ENCODE measurements at places on chromosomes 12 and 14. TPM values are rescaled to one million over a fixed set of nuclear protein-coding genes. Genes with fewer than 3 reads are reported as not detected.

The SOAT2 gene
- total RNA-seq, result not detected

The TAS2R10 gene
- not detected for total RNA-seq

The OR6C75 gene
- total RNA-seq, result not detected

The PRMT5 gene
- 47.2 TPM for total RNA-seq

The KRT71 gene
- total RNA-seq, result not detected

The KRT80 gene
- total RNA-seq, result 0.06 TPM

The BDKRB2 gene
- 0.82 TPM for total RNA-seq

The PSMA6 gene
- 175 TPM for total RNA-seq

The SLC6A13 gene
- total RNA-seq, result 2.8 TPM

The AQP6 gene
- 0.25 TPM for total RNA-seq

The CCDC59 gene
- total RNA-seq, result 34.1 TPM

The KRT78 gene
- not detected for total RNA-seq

The CABP1 gene
- 2.5 TPM for total RNA-seq

The MDGA2 gene
- not detected for total RNA-seq

The ITGA5 gene
- 57.0 TPM for total RNA-seq

The NRXN3 gene
- total RNA-seq, result 4.7 TPM

The PRKD1 gene
- 6.3 TPM for total RNA-seq

The CLEC9A gene
- not detected for total RNA-seq

The GPRC5D gene
- total RNA-seq, result not detected

The ACOT4 gene
- total RNA-seq, result 0.31 TPM

The RASSF8 gene
- 62.1 TPM for total RNA-seq

The KCTD10 gene
- 32.5 TPM for total RNA-seq

The VWF gene
- total RNA-seq, result 242 TPM

The SHMT2 gene
- total RNA-seq, result 31.7 TPM

The PZP gene
- total RNA-seq, result 0.74 TPM

The C12orf50 gene
- total RNA-seq, result 0.17 TPM

The LRRC10 gene
- total RNA-seq, result 22.2 TPM

The NUBPL gene
- total RNA-seq, result 20.9 TPM

The LTBP2 gene
- total RNA-seq, result 25.0 TPM

The ALDH1L2 gene
- total RNA-seq, result 5.6 TPM

The RNASE3 gene
- total RNA-seq, result not detected

The TNFAIP2 gene
- total RNA-seq, result 50.3 TPM

The OR11H12 gene
- not detected for total RNA-seq

The MIP gene
- not detected for total RNA-seq

The TMPRSS12 gene
- not detected for total RNA-seq

The C12orf54 gene
- total RNA-seq, result not detected

The ACVRL1 gene
- 29.1 TPM for total RNA-seq

The SELPLG gene
- 3.8 TPM for total RNA-seq

The HOXC9 gene
- total RNA-seq, result not detected

The SSTR1 gene
- 1.5 TPM for total RNA-seq

The MYRFL gene
- total RNA-seq, result 0.36 TPM

The MOK gene
- 11.4 TPM for total RNA-seq

The METTL1 gene
- total RNA-seq, result 5.7 TPM

The TMEM63C gene
- 0.03 TPM for total RNA-seq

The FOXN4 gene
- total RNA-seq, result not detected

The NID2 gene
- 25.9 TPM for total RNA-seq

The TAS2R13 gene
- 0.23 TPM for total RNA-seq
